ENCODE measurements at places on chromosomes 3 and 15.

DNA sequence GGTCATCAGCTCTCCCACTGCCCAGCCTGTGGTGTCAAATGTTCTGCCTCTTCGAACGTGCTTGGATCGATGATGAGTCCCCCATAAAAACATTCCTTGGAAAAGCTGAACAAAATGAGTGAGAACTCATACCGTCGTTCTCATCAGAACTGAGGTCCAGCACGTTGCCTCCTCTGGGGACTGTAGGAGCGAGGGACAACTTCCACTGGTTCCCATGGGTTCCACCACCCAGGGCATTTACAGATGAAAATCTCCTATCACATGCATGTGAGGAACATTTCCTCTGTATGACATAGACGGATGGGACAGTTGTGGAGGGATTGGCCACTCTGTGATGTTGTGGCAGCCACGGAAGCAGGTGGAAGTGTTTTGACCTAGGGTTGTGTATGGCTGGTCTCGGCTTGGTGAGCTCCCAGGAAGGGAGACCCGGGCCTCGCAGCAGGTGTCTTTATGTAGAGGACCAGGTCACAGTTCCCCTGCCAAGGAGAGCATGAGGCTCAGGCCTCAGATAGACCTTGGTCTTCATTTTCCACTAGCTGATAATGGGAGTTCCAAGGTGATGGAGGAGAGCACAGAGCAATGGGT, 113.0 kb downstream of the SNRPN start:
- DNase-seq: no peak

- DNase-seq: no peak
These were observed 391.6 kb downstream of the MECOM start for GRCh38 chr3:169271936-169272335.

- peak; percentile 62 for DNase-seq
These were observed 1.1 kb upstream of the PLCH1 start for GRCh38 chr3:155745795-155746550.

GRCh38 chr3:77421916-77422315, 382.0 kb downstream of the ROBO2 start:
- no peak for DNase-seq

- DNase-seq: no peak
These were observed 18.3 kb downstream of the CALML4 start for GRCh38 chr15:68186671-68187397.

GRCh38 chr3:31302343-31302742, 230.4 kb upstream of the STT3B start:
- DNase-seq: no peak

DNA sequence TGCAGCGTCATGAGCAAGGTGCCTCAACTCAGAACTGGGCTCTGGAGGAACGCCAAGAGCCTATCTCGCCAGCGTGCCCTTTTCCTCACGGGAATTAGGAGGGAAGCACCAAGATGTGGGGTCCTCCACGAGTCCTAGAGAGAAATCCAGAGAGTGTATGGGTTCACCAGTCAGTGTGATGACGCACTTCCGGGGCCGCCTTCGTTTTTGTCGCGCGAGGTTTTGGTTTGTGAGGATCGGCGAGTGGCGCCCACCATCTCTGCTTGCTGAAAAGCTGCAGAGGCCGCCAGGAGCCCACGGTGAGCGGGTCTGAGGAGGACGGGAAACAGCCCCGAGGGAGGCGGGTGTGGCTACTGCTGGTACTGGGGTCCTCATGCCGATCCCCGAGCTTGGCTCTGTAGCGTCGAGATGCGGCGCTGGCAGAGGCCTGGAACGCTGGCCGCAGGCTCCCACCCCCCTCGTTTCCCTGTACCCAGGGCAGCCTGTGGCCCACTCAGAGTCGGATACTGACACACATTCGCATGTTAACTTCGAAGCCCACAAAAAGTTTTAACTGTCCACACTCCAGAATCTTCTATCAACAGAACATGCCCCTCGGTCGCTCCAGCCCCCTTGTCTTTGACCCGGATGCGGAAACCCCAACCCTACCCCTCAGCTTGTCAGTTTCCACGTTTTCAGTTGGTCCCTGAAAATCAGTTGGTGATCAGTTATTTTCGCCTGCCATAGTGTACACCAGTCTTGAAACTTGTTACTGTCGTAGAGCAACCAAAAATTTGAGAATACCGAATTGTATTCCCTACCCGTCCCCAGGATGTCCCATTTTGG, 30.4 kb downstream of the ZNF662 start:
- DNase-seq: peak; percentile 77

DNA sequence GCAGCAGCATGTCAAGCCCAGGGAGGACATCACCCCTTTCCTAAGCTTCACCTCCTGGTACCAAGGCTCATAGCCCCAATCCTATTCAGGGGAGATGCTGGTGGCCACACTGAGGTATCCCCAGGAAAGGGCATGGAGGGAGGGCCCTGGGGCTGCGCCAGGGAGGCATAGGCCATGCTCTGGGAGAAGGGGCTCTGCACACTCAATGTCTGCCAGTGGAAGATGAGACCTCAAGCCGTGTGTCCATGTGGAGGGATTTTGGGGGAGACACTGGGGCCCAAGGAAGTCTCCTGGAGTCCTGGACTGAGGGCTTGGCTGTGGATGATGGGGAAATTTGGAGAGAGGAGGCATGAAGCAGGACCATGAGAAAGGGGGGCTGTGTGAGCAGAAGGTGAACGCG, 21.2 kb upstream of the PRR23E start:
- DNase-seq: no peak

DNA sequence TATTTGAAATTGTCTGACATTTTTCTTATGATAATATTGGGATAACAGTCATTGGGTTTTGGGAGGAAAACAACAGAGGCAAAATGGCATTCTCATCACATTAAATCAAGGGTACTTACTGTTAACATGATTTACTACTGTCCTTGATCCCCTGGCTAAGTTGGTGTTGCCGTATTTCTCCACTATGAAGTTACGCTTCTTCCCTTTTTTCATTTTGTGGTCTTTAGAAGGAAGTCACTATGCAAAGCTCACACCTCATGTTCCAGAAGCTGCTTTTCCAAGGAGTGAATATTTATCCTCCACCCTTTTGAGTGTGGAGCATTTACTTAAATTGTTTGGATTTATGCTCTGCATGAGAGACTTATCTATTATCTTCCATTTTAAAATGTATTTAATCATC, 63.7 kb downstream of the ALCAM start:
- DNase-seq: no peak

GRCh38 chr3:182005701-182006100, 294.0 kb downstream of the SOX2 start:
- DNase-seq: no peak

- DNase-seq: no peak
These were observed 133.8 kb upstream of the RARB start for GRCh38 chr3:25294169-25294805.

- DNase-seq: no peak
These were observed 47.4 kb downstream of the UACA start for GRCh38 chr15:70715840-70716485.

GRCh38 chr3:72894976-72895552, 7.2 kb downstream of the GXYLT2 start:
- DNase-seq: no peak

- no peak for DNase-seq
These were observed 328.8 kb downstream of the CNTN6 start for GRCh38 chr3:1421577-1421976.

Data from WERI-Rb-1 (cell line).